ENCODE measurements at places on chromosomes 1 and 21.

DNA sequence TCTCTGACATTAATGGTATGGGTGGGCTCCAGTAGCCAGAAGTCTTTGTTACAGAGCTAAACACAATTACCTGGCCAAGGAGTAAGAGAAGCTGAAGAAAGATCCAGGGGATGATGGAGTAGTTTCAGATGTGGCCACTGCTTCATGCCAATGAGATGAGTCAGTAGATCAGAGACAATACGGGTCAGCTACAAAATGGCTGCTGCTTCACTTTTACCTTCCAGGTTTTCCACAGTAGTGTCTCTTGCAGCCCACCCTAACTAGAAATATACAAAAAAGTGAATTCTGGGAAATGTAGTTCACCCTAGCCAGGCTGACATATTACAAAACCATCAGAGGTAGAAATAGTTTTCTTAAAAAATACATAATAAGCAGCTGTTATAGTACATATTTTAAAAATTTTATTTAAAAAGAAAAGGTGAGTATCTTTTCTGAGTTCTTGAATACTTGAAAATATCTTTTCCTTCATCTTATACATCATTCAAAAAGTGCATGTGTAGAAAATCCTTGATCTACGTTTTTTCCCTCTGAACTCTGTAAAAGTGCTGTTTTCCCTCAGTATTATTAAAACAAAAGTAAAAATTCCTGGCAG lies 36.1 kb downstream of the LRIF1 start:
- no peak for DNase-seq

GRCh38 chr1:118266436-118266835 lies 81.4 kb upstream of the SPAG17 start:
- no peak for DNase-seq

- DNase-seq, result no peak
Measured at GRCh38 chr1:234315091-234315541, 58.1 kb upstream of the COA6 start.

- no peak for DNase-seq
Measured at GRCh38 chr1:162497104-162497722, 405 bp upstream of the UHMK1 start.

DNA sequence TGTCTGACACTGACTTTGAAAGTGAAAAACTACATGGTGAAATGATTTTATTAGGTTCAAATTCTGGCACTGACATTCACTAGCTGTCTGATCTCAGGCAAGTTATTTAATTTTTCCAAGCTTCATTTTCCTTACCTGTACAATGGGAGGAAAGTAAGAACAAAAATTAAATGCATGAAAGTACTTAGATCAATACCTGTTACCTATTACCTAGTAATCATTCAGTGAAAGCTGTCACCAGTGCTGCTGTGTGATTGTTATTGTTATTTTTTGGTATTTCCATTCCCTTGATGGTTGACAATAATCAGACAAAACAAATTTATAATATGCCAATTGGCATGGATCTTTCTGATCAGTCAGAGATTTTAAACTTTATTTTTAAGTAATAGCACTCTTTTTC lies 1.6 kb downstream of the C8A start:
- no peak for DNase-seq

DNA sequence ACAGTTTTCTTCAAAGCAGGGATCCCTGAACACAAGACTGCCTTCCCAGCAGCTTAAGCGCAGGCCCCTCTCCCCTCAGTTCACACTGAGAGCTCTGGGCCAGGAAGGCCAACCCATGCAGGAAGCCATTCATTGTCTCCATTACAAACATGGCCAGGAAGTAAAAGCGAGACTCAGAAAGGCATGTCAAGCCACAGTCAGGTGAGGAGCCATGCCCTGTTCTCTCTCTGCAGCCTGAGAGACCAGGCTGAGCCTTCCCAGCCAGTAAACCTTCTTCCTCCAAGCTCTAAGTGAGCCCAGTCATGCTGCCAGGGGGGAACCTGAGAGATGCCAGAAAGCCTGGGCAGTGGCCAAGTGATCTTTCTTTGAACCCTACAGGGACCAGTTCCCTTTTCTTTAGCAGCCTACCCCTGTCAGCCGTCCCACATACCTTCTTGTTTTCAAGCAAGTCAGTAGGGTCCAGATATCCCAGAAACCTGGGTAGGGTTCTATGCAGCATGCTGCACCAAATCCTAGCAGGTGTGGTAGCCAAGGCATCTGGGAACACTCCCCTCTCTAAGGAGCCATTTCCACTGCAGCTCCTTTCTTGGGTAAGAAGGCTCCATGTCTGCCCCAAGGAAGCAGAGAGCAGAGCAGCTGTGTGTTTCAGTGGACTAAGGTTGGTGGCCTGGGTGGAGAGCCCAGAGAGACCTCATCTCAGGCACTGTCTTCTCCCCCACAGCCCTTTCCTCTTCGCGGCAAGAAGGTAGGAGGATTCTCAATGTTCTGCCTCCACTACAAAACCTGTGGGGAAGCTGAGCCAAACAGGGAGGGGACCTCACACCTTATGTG lies 977 bp downstream of the TRAF3IP3 start:
- DNase-seq, result no peak

- DNase-seq, result no peak
Measured at GRCh38 chr1:18443587-18444520, 36.9 kb upstream of the KLHDC7A start.

- DNase-seq, result no peak
Measured at GRCh38 chr1:184507604-184508280, 120.9 kb downstream of the C1orf21 start.

- no peak for DNase-seq
Measured at GRCh38 chr1:70767377-70767776, 280.2 kb downstream of the PTGER3 start.

DNA sequence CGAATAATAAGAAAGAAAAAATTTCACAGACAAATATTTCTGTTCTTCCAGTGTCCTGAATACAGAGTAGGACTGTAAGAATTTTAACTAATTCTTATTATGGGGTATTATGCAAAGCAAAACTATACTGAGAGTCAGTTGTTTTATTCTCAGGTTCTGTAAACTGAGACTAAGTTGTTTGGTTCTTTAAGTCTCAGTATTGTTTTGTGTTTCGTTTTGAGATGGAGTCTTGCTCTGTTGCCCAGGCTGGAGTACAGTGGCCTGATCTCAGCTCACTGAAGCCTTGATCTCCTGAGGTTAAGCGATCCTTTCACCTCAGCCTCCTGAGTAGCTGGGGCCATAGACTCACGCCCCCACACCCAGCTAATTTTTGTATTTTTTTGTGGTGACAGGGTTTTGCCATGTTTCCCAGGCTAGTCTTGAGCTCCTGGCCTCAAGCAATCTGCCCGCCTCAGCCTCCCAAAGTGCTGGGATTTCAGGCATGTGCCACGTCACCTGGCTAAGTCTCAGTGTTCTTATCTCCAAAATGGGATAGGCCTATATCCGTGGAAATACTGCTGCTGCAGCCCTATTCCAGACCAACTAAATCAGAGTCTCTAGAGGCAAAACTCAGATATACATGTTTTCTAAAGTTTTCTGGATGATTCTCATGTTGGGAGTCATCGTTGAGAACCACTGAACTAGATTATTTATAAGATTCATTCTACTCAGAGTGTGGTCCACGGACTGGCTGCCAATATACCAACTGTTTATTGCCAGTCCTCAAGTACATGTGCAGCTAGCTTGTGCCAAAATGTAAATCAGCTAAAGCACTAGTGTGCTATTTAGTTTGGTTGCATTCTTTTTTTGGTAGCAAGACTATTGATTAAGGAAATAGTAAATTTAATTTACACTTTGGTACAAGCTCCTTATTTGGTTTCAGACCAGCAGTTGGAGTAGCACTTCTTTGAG lies 116.6 kb downstream of the HS2ST1 start:
- DNase-seq, result no peak

GRCh38 chr1:226069811-226070489 lies 7.4 kb downstream of the H3-3A start:
- DNase-seq, result no peak

- no peak for DNase-seq
Measured at GRCh38 chr1:116943438-116943837, 33.7 kb downstream of the PTGFRN start.

DNA sequence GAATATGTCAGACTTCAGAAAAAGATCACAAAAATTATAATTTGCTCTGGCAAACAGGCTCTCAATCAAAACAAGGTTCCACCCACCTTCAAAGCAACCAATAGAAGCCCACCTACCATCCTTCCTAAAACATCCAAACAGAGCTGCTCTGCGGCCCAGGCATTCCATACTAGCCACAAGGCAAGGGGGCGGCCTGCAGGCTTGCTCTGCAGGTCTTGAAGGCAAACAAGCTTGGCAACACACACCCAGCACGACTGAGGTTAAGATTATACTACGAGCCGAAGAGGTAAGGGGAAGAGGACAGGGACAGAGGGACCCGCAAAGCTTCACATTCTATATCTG lies 207.3 kb downstream of the SLC45A1 start:
- no peak for DNase-seq

GRCh38 chr1:201032408-201032807 lies 8.9 kb upstream of the KIF21B start:
- DNase-seq, result no peak

- DNase-seq, result peak; percentile 86
Measured at GRCh38 chr21:40547906-40548513, 298.9 kb downstream of the DSCAM start.

DNA sequence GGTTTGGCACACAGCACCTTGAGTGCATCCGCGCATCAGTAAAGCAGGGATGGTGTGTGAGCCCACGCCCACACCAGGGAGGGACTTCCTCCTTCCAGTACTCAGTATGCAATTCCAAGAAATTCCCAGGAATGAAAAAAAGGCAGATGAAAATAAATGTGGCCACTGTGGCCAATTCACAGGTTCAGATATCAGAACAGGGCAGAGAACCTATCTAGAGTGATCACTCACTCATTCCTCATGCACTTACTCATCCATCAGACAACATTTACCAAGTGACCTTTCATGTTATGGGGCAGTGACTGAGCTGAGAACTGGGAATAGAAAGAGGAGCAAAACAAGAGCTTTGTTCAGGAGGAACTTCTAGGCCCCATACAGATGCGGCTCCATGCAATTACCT lies 113.7 kb downstream of the ZSCAN20 start:
- DNase-seq, result no peak

DNA sequence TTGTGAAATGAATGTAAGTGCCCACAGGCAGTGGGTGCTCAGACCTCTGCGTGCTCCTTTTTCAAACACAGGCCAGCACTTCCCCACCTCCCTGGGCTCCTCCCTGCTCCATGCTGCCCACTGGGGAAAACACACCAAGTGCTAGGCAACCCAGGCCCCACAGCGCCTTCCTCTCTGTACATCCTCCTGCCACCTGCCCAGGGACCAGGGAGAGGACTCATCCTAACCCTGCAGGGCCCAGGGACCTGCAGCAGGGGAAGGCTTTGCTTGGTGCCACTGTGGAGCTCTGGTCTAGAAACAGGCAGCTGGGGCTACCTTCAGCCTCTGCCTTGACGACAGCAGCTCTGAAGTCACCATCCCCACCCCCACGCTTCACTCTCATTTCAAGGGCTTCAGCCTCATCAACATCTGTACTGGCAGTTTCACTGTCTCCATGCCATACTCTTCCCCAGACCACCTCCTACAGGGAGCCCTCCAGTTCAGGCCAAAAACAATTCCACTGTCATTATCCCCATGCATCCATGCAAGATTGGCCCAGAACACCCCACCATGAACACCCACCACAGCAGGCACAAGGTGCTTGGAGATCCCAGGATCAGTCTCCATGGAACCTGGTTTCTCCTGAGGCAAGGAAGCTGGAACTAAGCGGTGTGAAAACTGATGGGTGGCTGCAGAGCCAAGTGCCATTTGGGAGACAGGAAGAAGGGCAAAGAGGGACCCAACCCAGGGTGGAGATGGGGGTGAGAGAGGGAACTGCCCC lies 1.1 kb downstream of the IGSF8 start:
- no peak for DNase-seq

GRCh38 chr1:161069731-161070270 lies at the start of gene ARHGAP30:
Gene ARHGAP30 (minus strand): TSS chr1:161069891. CDS start chr1:161069624, 267 bp downstream.
- no peak for DNase-seq

DNA sequence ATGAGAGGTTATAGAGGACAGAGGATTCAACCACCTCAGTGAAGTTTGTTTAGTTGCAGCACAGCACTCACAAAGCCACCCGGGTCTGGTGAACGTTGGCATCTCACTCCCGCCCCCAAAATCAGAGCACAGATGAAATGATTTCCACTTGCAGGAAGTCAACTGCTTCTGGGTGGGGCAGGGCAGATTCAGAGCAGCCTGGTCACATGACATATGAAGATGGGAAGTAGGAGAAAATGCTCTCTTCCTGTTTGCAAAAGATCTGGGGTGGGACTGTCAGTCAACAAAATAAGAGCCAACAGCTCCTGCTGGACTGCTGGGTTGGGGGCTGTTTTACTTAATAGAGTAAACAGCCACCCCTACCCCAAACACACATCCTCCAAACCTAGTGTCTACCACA lies 43.2 kb downstream of the LRRC71 start:
- no peak for DNase-seq

- peak; percentile 57 for DNase-seq
Measured at GRCh38 chr21:37532868-37533780, 166.6 kb downstream of the DYRK1A start.

GRCh38 chr1:86858524-86859261 lies 55.2 kb downstream of the SELENOF start:
- no peak for DNase-seq

DNA sequence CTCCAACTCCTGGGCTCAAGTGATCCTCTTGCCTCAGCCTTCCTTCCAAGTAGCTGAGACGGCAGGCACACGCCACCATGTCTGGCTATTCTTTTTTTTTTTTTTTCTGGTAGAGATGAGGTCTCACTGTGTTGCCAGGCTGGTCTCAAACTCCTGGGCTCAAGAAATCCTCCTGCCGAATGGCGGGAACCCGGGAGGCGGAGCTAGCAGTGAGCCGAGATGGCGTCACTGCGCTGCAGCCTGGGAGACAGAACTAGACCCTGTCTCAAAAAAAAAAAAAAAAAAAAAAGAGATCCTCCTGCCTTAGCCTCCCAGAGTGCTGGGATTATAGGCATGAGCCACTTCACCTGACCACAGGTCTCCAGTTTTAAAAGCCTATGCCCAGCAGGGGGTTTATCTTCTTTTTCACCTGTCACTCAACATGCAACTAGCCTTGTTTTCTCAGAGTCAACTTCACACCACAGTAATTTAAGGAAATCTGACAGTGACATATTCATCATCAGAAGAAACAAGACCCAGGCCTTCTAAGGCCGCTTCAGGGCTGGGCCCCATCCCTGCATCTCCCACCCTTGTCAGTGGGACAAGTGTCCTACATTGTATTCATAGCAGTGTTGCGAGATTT lies 38.3 kb upstream of the GALNT2 start:
- DNase-seq, result peak; percentile 11

DNA sequence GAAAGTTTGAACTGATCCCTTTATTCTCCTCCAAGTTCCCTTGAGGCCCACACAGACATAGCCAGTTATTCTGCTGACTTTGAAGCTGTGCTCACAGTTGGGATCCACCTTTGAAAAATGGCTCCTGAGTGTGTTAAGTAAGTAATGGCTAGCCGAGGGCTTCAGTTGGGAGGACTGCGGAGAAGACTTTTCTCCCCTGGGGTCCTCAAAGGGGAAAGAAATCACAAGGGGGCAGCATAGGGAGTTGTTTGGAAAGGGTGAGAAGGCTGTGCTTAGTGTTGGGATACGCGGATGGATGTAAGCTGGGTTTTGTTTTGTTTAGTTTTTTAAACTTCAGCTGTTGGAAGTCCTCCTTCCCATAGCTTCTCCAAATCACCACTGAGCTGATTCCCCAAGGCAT lies 8.3 kb downstream of the PGM1 start:
- DNase-seq, result no peak

- no peak for DNase-seq
Measured at GRCh38 chr1:226216056-226216455, 7.4 kb upstream of the MIXL1 start.

GRCh38 chr1:163076446-163076845 lies 7.3 kb downstream of the RGS4 start:
- no peak for DNase-seq

- no peak for DNase-seq
Measured at GRCh38 chr1:195733826-195734225, 874.4 kb downstream of the KCNT2 start.

- DNase-seq, result no peak
Measured at GRCh38 chr1:220484135-220484534, 43.8 kb upstream of the MARK1 start.

Measured in NCI-H1417 (cell line).